ENCODE measurements at places on chromosomes 16 and 17. TPM values are rescaled to one million over a fixed set of nuclear protein-coding genes. Genes with fewer than 3 reads are reported as not detected.
A peak's percentile ranks its signal among the peaks of the same experiment; 100 is the strongest.

- DNase-seq, result no peak
Measured at GRCh38 chr17:13002761-13003453, 14.9 kb downstream of the ELAC2 start.

The SDK2 gene
- total RNA-seq, result 8.1 TPM

- DNase-seq, result no peak
Measured at GRCh38 chr17:12727881-12728280, 61.4 kb upstream of the ARHGAP44 start.

DNA sequence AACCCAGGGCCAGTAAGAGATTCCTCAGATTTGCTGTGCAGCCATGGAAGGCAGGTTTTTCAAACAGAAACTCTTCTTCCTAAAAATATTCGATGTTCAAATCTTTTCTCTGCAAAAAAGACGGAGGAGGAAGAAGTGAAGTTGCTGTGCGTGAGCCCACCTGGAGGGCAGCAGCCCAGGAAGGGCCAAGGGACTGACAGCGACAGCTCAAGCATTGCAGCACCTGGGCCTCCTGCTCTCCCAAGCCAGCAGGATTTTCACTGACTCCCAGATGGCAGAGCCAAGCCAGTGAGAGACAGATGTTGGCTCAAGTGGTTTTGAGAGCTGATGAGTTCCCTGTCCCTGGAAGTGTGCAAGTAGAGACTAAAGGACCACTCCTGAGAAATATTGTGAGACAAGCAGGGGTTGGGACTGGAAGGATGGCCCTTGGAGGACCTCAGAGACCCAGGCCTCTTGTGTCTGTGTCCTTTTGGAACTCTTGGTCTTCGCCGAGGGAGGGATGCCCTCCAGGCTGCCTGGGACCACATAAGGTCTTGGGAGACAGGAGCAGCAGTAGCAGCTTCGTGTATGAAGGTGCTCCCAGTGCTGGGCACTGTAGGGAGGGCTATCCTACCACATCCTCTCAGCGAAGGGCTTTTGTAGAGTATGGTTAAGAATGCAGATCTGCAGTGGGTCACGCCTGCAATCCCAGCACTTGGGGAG lies 29.3 kb upstream of the TNFRSF13B start:
- DNase-seq, result no peak

DNA sequence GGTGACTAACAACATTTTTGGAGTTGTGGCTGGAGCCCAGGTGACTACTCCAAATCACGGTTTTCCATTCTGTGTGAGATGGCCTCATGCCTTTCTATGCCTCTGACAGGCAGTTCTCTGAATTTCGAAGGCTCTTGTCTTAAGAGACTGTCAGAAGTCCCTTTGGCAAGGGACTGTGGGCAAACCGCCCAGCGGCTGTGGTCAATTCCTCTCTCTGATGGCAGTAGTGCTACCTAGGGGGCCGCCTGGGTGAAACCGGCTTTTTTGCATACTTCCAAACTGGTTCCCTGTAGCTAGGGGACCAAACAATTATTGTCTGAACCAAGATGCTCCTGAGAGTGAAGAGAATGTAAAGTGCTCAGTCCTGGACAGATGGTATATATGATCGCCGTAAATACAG lies 86.3 kb downstream of the SDR42E1 start:
- DNase-seq, result no peak

The EFNB3 gene
- total RNA-seq, result not detected

DNA sequence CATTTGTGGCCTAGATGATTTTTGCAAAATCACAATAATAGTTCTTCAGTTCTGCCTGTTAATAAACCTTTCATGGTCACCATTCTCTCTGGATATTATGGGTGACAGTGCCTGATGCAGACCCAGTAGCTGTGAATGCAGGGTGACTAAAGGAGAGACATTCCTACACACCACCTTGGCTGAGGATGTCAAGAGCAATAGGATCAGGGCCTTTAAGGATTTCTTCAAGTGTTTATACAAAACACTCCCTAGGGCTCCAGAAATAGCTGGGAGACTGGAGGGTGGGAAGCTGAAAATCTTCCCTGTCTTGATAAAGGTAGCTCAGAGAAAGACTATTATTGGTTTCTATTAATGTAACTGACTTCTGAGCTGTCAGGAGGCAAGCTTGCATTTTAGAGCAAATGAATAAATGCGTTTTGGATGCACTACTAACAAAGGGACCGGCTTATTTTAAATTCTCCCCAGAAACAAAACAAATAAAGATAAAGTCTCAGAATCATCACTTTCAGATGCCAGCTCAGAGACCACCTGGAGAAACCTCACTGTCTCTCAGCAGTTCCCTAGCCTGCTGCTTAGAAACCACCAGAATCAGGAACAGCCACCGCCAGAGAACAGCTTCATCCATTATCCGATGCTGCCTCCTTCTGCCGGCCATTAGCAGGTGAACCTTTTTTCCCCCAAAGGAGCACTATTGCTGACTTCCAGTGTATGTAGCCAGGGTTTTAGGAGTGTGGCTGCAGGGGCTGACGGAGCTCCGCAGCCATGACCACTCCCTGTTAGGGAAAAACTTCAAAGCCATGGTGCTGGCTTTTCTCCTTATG lies 171.4 kb upstream of the DYNLRB2 start:
- DNase-seq, result no peak

DNA sequence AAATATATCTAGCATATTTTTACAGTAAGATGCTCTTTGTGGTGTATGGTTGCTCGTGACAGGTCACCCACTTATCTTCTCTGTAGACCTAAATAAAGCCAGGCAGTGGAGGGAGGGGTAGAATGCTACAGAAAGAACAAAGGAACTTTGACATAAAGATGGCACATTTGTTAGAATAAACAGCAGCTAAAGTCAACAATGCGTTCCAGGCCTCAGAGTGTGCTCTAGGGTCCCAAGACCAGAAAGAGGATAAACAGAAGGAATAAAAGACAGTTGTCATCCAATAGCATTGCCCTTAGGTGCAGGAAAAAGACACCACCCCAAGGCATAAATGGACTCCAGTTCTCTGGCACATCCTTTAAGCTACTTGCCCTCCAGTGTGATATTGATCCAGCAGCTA lies 523.0 kb upstream of the CDH11 start:
- no peak for DNase-seq

- DNase-seq, result no peak
Measured at GRCh38 chr16:81834868-81835267, 55.8 kb downstream of the PLCG2 start.

GRCh38 chr17:28748852-28749515 lies 5.2 kb downstream of the TRAF4 start:
- no peak for DNase-seq

GRCh38 chr17:33121756-33122155 lies 130.1 kb downstream of the SPACA3 start:
- no peak for DNase-seq

- peak; percentile 86 for DNase-seq
Measured at GRCh38 chr16:87391324-87391949, 699 bp upstream of the MAP1LC3B start.

DNA sequence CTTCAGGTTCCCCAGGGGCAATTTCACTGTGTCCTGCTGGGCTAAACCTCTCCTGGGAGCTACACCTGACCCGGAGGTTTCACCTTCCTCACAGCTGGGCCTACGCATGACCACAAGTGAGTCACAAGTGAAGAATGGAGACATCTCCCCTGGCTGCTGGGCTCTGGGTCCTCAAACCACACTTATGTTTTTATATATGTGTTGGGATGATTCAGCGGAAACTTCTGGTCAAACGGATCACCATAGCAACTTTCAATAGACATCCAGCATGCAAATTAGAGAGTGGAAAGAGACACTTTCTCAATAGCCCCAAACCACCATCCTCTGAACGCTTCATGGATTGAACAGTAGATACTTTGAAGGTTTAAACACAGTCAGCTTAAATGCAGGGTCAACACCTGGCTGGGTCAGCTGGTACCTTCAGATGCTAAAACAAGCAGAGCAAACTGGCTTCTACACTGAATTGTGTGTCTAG lies 28.0 kb upstream of the MAF start:
- no peak for DNase-seq

The TLCD2 gene
- total RNA-seq, result 7.5 TPM

DNA sequence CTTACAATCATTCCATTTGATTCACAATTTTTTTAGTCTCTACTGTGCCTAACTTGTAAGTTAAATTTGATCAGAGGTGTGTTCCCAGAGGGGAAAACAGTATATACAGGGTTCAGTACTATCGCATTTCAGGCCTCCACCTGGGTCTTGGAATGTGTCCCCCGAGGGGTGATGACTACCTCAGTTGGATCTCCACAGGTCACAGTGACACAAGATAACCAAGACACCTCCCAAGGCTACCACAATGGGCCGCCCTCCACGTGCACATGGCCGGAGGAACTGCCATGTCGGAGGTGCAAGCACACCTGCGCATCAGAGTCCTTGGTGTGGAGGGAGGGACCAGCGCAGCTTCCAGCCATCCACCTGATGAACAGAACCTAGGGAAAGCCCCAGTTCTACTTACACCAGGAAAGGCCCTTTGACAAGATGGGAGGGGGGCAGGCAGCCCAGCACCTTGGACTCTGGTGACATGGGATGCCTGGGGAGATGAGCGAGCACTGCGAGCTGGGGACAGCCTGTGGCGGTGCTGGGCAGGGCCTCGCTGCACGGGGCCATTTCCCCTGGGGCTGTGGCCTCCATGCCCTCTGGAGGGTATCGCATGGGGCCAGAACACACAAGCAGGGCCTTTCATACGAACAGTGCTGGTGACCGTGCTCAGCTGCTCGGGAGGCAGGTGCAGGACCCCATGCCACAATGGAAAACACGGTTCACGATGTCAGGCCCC lies 33.9 kb downstream of the PDIA2 start:
- no peak for DNase-seq

The SLC38A8 gene
- not detected for total RNA-seq

DNA sequence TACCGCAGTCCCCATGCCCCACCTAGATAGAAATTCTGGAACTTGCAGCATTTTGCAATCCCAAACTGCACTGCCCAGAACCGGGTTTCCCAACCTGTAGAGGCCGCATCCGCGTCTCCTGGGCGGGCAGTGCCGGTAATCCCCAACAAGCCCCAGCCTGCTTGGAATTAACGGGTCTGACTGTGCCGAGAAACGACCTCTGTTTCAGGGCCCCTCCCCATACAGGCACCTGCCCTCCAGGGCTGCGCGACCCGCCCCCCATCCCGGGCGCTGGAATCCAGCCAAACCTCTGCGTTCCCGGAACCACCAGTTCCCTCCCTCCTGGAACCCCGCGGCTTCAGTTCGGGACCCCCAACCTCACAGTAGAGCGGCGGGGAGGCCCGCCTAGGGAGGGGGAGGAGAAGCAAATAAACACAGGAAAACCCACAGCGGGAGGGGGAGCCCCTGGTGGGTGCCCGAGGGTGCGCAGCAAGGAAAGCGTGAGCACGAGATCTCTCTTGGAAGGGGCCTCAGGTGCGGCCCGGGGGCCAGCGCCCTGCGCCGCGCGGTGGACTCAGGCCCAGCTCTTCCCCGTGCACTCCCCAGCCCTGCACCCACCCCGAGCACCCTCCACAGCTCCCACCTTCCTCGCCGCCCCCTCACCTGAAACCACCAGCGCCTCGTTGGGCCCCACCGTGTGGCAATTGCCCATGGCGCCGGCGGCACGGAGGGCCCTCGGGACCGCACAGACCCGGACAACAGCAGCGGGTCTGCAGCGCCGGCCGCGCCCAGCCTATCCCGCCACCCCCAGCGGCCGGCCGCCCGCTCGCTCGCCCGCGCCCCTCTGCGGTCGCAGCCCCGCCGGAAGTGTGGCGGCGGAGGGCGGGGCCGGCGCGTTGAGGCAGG lies at the start of gene FLOT2:
Gene FLOT2 (minus strand): TSS at position 850 of the 885 bp plus-strand sequence. CDS start 159 bp downstream, at position 691.
- DNase-seq, result peak; percentile 87

The ABHD15 gene
- 11.0 TPM for total RNA-seq

GRCh38 chr16:50278251-50278650 lies 11.9 kb downstream of the ADCY7 start:
- no peak for DNase-seq

The CLEC3A gene
- total RNA-seq, result not detected

GRCh38 chr17:4834681-4835020 lies 1.5 kb downstream of the MINK1 start:
- no peak for DNase-seq

- no peak for DNase-seq
Measured at GRCh38 chr16:61606581-61606980, 429.7 kb downstream of the CDH8 start.

The PPP1R27 gene
- total RNA-seq, result not detected

The SLC13A2 gene
- not detected for total RNA-seq

The EVPLL gene
- total RNA-seq, result not detected

The CHAD gene
- not detected for total RNA-seq

DNA sequence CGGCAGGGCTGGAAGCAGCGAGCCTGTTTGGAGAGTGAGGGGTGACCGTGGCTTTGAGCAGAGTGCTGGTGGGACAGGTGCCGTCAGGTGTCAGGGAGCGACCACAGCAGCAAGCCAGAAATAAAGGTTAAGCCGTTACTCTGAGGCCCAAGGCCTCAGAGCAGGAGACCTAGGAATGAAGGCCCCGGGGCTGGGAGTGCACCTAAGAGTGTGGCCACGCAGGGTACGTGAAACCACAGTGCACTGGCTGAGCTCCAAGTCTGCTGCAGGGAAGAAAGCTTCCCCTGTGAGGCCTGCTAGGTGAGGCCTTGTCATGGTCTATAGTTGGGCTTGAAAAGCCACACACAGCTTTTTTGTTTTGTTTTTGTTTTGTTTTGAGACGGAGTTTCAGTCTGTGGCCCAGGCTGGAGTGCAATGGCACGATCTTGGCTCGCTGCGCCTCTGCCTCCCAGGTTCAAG lies 8.7 kb downstream of the CLUAP1 start:
- no peak for DNase-seq

The KCNJ12 gene
- 13.2 TPM for total RNA-seq

GRCh38 chr16:58753711-58754134 lies 19.6 kb upstream of the GOT2 start:
- DNase-seq, result no peak

- DNase-seq, result no peak
Measured at GRCh38 chr16:66408163-66409048, 18.7 kb upstream of the BEAN1 start.

DNA sequence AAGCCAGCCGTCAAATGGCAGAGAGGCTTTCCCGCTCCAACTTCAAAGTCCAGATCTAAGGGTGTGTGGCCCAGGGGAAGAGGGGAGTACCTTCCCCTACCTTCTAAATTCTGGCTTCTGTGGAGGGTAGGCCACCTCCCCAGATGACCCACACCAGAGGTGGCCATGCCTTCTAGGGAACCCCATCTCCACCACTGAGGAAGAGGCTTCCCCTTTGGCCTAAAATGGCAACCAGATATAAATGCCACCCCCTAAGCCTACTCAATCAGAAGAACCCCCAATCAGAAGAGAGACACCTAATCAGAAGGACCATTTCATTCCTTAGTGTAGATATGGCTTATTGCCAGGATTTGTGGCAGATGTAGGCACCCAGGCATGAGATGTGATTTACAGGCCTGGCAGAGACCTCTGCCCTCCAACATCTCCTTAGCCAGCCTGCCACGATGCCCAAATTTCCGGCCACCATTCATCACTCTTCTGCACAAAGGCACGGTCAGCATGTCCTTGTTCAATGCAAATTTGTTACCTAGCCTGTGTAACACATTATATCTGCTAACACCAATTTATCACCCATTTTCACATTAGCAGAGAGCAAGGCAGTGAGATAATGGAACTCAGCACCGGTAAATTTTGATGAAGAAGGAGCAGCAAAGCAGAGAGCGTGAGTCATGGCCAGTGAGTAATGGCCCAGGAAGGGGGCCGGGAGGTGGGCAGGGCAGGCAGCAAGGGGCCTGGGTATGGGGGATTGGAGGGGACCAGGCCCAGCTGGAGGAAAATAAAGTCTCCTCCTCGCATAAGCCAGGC lies 1.2 kb upstream of the MGAT5B start:
- no peak for DNase-seq

Data from ascending aorta (tissue), 2 donors.